ENCODE measurements at places on chromosomes 5 and 9. TPM values are rescaled to one million over a fixed set of nuclear protein-coding genes. Genes with fewer than 3 reads are reported as not detected.

GRCh38 chr5:139982157-139982974 is 60.7 kb downstream of the NRG2 start:
- peak; percentile 41 for DNase-seq

- no peak for DNase-seq
Observed at GRCh38 chr5:92912283-92912682, 668.7 kb downstream of the NR2F1-AS1 start.

DNA sequence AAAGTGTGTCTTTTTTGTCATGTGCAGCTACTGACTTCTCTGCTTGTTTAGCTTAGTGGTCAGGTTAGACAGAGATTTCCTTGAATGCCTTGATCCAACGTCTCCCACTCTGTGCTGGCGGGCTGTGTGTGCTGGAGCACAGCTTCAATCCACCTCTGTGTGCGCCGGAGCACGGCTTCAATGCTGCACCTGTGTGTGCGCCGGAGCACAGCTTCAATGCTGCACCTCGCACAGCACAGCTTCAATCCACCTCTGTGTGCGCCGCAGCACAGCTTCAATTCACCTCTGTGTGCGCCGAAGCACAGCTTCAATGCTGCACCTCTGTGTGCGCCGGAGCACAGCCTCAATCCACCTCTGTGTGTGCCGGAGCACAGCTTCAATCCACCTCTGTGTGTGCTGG is 69.0 kb upstream of the PHYKPL start:
- peak; percentile 17 for DNase-seq

DNA sequence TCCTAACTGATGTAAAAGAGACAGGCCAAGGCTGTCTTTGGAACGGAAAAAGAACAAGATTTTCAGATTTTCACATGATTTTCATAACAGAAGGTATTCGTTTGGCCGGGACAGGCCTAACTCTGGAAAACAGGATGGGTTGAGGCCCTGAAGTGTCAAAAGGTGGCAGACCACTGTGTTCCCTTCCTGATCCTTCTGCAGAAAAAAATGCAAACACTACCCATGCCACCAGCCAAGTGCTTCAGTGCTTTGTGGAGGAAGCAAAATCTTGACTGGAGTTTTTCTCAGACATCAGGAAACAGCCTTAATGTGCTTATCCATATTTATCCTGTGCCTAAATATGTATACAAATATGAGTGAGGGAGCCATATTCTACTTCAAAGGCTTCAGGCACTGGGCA is 113.5 kb upstream of the IL6ST start:
- DNase-seq, result no peak

GRCh38 chr5:146338774-146339714 is at the start of gene POU4F3:
Gene POU4F3, plus strand, starts transcription at chr5:146338839. Its CDS starts 274 bp downstream, at chr5:146339113.
- no peak for DNase-seq

GRCh38 chr9:18018661-18019060 is 439.8 kb downstream of the SH3GL2 start:
- DNase-seq, result no peak

- DNase-seq, result no peak
Observed at GRCh38 chr5:120613729-120614128, 149.6 kb downstream of the PRR16 start.

DNA sequence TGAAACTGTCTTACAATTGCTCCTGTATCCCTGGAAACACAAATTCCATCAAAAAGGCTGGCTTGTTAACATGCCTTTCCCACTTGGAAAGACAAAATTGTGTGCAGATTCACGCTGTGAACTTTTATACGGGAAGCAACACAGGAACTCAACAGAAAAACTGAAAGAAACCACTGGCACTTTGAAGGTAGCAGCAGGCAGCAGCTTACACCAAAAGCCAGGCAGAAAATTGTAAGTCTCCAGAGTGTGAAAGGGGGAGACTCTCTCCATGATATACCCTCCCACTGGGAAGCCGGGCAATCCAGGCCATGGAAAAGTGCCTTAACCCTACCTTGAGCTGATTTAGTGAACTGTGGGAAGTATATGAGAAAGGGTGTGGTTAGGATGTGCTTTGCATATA is 943.7 kb downstream of the CDH18 start:
- DNase-seq, result no peak

- DNase-seq, result no peak
Observed at GRCh38 chr5:39225405-39226099, 6.2 kb upstream of the FYB1 start.

- DNase-seq, result no peak
Observed at GRCh38 chr5:65663804-65664521, 39.1 kb downstream of the SHLD3 start.

- no peak for DNase-seq
Observed at GRCh38 chr9:16976427-16976826, 106.0 kb upstream of the BNC2 start.

DNA sequence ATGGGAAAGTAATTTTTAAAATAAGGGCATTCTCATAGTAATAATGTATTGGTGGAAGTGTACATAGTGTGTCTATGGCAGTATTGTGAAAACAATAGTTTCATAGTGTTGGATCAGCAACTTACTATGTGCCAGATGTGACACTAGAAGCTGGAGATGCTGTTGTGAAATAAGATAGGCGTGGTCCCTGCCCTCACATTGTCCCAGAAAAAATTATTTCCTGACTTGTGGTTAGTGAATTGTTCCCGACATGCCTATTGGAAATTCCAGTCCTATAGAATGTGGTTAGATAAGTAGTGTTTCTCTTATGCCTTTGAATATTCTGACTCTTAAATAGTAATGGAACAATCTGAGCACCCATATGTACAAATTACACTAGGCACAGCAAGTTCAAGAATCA is 55.3 kb upstream of the MTAP start:
- DNase-seq, result no peak

- DNase-seq, result no peak
Observed at GRCh38 chr5:33641744-33642505, 201.2 kb downstream of the TARS1 start.

GRCh38 chr9:135727257-135727875 is 25.4 kb downstream of the KCNT1 start:
- DNase-seq, result no peak

DNA sequence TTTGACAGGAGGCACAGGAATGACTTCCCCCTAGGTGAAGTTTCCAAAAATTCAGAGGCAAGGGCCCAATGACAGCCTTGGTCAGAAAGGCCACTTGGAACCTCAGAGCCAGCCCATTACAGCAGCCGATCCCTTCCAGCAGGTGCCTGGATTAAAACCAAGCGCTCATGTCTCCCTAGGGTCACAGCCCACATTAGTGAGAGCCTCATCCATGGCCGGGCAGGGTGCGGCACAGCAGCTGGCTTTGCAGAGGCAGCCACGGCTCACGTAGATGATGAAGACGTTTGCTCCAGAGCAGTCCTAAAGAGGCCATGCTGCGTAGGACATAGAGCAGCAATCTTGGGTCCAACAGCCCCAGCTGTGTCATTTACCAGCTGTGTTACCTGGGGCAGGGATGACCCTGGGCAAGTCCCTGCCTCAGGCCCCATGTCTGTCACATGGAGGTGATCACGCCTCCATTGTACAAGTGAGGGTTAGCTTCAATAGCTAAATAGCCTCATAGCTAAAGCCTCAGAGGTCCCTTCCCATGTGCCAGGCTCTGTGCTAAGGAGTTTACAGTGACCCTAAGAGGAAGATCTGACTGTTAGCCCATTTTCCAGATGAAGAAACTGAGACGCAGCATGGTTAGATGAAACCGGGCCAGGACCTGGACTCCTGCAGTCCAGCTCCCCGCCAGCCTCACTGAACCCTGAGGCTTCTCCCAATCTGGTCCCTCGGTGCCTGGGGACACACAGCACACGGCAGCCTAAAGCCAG is 39.2 kb downstream of the NEK6 start:
- no peak for DNase-seq

- peak; percentile 86 for DNase-seq
Observed at GRCh38 chr9:98795970-98796363, 388 bp downstream of the ANKS6 start.

- peak; percentile 90 for DNase-seq
Observed at GRCh38 chr5:127229185-127229889, 61.3 kb upstream of the MEGF10 start.

DNA sequence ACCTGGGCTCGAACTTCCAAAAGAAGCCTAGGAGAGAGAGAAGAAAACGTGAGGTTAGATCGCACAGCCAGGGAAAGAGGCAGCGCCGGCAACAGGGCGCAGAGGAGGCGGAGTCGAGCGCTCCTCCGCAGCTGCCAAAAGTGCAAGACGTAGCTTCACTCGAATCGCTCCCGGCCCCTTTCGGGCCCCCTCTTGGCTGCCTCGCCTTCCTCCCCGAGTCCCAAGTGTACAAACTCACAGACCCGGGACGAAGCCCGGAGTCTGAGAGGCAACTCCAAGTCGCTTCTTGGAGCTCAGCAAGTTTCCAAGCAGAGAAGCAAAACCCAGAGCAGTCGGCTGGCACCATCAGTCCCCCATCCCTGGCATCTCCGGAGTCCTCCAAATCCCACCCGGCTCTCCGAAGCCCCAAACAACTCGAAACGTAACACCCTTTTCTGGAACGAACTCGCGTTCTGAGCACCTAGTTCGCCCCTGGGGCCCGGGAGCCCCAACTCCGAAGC is 1.2 kb downstream of the MIER3 start:
- peak; percentile 90 for DNase-seq

- no peak for DNase-seq
Observed at GRCh38 chr9:93267091-93267541, 83.2 kb downstream of the WNK2 start.

DNA sequence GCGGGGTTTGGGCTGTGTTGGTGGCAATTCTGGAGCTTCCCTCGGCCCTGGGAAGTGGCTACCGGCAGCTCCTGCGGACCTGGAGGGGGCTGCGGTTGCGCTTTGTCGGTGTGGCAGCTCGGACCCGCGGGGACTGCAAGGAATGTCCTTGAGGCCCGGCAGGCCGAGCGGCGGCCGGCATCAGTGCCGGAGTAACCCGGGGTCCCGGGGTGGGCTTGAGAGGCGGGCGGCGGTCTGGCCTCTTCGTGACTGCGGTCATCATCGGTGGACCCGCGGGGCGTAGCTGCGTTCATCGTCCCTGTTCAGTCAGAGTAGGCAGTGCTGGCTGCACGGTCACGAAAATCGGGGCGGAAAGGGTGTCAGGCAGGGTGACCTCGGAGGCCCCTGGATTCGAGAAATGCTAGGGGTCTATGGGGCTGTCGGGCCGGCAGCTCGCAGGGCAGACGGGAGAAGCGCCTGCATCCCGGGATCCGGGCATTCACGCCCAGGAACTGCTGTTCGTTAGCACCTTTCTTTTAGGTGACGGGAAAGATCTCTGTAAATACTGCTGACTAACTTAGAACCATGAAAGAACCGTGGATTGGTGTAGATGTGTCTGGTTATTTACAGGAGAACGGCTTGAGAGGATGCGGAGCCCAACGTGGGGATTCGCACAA is 474 bp downstream of the HMGCR start:
- peak; percentile 87 for DNase-seq

DNA sequence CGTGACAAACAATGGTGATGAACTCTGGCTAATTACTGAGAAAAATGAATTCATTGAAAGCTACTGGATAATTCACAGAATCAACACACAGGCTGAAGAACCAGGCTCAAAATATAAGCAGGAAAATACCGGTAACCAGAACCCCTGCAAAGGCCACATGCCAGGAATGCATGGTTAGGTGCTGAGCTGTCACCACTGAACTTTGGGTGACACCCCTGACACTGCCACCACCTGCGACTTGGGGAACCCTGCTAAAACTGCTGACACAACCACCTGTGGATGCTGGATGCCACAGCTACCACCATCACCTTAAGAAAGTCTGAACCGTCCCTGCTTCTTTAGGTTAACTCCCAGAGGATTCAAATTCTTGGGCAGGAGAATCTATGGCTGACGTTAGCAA is 72.0 kb upstream of the NR4A3 start:
- peak; percentile 70 for DNase-seq

DNA sequence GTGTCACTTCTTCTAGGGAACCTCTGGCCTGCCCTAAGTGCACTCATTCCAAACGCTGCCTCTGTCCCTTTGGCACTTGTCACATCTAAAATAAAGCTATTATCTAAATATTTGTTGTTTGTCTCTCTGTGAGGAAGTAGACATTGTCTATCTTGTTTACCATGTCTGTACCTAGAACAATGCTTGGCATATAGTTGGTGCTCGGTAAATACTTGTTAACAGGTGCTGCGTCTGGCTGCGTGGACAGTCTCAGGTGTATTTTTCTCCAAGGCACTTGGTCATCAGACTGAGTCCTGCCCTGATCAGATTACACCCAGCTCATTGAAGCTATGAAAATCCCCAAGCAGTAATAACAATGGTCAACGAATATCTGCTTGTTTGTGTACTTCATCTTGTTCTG is 174.9 kb upstream of the SMIM23 start:
- no peak for DNase-seq

DNA sequence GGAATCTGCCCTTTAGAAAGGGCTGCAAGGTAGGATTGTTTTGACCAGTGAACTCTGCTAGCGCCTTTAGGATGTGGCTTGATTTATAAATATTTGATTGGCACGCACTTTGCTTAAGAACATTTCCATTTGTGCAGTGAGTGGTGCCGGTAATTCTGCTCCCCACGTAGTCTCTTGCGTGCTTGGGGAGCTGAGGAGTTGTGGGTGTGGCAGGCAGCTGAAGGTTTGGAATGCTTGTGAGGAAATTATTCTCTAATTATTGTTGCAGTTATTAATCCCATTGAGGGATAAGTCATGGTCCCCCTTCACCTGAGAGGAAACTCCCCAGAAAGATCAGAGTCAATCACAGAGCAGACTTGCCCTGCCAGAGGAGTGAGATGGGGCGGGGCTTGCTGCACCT is 76.7 kb downstream of the FGF1 start:
- no peak for DNase-seq

DNA sequence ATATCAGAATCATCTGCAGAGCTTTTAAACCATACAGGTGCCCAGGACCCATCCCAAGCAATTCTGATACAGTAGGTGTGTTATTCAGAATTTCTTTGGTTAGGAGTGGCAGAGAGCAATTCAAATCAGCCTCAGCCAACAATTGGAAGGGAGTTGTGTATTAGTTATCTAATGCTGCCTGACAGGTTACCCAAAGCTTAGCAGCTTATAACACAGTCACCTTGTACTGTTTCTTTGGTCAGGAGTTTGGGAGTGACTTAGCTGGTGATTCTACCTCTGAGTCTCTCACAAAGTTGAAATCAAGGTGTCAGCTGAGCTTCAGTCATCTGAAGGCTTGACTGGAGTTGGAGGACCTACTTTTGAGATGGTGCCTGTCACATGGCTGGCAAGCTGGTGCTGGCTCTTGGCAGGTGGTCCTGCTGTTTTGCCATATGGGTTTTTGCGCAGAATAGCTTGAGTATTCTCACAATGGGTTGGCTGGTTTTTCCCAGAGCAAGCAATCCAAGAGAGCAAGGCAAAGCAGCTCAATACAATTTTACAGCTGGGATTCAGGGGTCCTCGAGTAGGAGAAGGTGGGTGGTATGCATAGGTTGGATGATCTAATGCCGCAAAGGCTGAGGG is 18.7 kb upstream of the CARNMT1 start:
- no peak for DNase-seq

Gene INSL4
- total RNA-seq, result not detected

Gene PHF24
- total RNA-seq, result 1.0 TPM

Gene PRSS3
- 1.00 TPM for total RNA-seq

Gene TAF11L5
- total RNA-seq, result not detected

Gene LCP2
- 19.3 TPM for total RNA-seq

Gene BHMT2
- 36.3 TPM for total RNA-seq

Gene SPARC
- total RNA-seq, result 913 TPM

Gene ADAMTS12
- 5.9 TPM for total RNA-seq
